Right forelimb (tissue), 1 donor: ENCODE measurements at places on chromosomes 3 and 15.

- no peak for DNase-seq
Observed at GRCh38 chr3:59508273-59508672, 458.4 kb upstream of the CFAP20DC start.

GRCh38 chr3:127816783-127817405 is 5.4 kb downstream of the MGLL start:
- DNase-seq, result no peak

DNA sequence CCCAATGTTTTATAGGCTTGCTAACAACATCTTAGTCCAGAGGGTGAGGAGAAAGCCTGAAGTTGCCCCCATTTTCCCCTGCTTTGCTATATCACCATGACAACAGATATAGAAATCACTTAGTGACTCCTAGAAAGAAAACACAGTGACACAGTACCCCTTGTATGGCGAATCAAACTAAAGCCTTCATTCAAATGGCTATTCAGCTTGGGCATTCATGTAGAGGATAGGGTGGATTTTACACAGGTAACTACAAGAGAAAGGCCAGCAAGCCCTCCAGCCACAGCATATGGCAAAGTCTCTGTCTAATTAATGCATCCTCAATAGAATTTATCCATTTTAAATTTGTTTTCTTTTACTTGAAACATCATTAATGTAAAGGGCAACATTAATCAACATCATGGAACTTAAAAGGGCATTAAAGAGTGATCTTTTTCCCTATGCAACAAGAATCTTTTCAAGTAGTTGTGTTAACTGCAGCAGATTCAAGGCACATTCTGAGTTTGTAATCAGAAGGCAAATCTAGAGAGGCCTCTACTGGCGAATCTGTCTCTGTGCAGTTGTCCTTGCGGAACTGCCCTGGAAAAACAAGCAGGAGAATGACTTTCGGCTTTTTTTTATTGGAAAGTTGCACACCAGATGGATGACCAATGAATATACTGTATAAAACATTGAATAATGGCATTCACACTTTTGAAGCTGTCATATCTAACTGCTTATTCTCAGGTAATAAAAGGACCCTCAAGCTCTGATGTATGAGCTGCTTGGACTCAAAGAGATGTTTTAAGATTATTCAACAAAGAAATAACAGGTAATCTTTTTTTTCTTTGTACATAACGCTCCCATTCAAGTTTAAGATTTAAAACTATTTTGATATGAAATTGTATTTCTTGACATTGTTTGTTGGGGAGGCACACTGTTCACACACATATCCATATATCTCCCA is 621.7 kb upstream of the AGTR1 start:
- no peak for DNase-seq

- no peak for DNase-seq
Observed at GRCh38 chr15:42194513-42194912, 13.6 kb downstream of the VPS39 start.

GRCh38 chr15:56715220-56715619 is 18.1 kb downstream of the ZNF280D start:
- no peak for DNase-seq

DNA sequence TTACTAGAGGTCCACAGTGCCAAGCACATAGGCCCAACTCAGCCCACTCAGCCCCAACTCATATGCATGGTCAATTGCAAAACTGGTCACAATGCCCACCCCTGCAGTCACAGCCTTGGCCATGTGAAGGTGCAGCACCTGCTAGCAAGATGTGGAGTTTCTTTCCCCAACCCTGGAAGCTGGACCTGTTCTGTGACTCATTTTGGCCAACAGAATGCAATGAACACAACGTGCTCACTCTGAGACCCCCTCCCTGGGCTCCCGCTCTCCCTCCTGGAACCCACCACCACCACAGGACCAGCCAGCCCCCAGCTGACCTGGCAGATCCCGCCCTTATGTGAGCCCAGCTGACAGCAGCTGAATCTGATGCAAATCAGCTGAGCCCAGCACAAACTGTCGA is 34.4 kb downstream of the ALDH1L1 start:
- DNase-seq, result no peak

- no peak for DNase-seq
Observed at GRCh38 chr3:30657914-30658313, 51.5 kb downstream of the TGFBR2 start.

- no peak for DNase-seq
Observed at GRCh38 chr3:170941551-170941950, 33.1 kb upstream of the EIF5A2 start.

DNA sequence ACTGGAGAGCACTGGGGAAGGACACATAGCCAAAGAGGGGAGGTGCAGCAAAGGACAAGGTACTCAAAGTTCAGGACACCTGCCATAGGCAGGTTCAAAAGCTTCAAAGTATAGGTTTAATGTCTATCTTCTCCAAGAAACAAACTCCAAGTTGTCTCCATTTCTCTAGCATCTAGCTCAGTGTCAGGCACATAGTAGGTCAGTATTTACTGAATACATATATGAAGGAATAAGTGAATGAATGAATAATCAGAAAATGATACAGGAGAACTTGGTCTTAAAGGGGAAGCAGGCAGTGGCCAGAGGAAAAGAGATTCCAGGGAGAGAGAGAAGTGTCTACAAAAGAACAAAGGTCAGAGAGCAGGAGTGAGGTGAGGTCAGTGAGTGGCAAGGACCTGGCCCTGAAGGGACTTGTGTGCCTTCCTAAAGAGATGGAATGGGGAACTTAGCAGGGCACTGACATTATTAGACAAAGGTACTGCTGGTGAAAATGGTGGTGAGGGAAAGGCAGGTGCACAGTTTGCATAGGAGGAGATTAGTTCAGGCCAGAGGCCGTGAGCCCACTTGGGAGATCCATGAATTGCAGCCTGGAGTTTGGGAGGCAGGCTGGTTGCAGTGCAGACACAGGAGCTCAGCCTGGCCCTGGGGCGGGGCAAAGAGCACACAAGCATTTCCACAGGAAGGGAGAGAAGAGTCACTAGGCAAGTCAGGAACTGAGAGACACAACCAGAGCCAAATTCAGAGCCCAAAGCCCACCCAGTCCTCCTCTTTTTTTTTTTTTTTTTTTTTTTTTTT is 21.4 kb downstream of the TBC1D2B start:
- peak; percentile 41 for DNase-seq

GRCh38 chr3:119437691-119438258 is 25.6 kb downstream of the TMEM39A start:
- DNase-seq, result no peak

GRCh38 chr15:50119063-50120040 is at the start of gene ATP8B4:
TSS of gene ATP8B4 (minus strand) at chr15:50119233. CDS start at chr15:50106966, 12,267 bp downstream.
- no peak for DNase-seq

DNA sequence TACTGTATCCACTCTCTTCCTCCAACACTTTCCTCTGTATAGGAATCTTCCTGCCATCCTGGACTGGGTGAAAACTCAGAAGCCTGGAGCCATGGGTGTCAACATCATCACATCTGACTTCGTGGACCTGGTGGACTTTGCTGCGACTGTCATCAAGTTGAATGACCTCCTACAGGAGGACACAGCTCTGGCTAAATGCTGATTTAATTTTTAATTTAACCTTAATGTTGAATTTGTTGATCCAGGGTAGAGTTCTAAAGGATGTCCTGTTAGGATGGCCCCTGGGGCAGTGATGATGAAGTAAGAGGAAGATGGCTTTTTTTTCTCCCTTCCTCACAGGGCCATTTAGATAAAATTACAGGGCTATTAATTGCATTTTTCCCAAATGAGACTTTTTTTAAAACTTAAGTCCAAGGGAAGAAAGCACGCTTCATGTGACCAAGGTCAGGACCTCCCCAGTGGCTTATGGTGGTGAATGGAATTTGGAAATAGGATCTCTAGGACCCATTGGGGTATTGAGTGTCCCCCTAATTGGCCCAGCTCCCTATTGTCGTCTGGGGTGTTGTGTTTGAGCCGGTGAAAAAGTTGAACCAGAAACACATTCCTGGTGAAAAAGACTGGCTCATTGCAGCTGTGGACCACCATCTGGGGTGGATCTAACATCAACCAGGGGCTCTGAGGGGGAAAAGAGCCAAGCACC is 125.7 kb upstream of the ZBED2 start:
- no peak for DNase-seq

- peak; percentile 76 for DNase-seq
Observed at GRCh38 chr3:124995460-124995994, 60.3 kb downstream of the HEG1 start.

GRCh38 chr15:84844964-84845363 is 27.8 kb downstream of the ALPK3 start:
- no peak for DNase-seq

DNA sequence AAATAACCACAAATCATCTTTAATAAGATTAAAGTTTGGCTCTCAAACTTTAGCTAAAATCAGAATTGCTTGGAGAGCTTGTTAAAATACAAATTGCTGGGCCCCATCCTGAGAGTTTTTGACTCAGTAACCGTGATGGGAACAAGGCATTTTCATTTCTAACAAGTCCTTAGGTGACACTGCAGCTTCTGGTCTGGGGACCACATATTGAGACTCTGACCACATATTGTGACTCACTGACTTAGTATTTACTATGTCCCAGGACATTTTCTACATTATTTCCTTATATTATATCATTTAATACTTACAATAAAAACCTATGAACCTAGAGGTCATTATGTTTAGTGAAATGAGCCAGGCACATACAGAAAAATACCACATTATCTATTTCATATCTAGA is 164.5 kb downstream of the ZMAT3 start:
- no peak for DNase-seq

DNA sequence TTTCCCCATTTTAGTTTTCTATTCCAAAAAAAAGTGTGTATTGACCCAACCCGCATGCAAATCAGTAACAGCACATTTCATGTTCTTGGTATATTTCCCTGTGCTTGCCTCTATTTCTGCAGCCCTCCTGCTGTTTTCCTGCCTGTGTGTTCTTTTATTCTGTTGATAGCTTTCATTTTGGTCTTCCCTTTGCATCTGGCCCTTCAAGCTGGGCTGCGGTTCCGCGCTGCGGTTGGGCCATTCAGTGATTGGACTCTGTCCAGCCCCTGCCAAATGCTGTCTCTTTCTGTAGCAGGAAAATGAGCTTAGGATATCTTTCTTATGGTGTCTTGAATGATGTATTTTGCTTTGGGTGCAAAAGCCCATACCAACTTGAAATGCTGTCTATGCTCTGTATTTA is 49.9 kb downstream of the ZNF621 start:
- DNase-seq, result no peak

DNA sequence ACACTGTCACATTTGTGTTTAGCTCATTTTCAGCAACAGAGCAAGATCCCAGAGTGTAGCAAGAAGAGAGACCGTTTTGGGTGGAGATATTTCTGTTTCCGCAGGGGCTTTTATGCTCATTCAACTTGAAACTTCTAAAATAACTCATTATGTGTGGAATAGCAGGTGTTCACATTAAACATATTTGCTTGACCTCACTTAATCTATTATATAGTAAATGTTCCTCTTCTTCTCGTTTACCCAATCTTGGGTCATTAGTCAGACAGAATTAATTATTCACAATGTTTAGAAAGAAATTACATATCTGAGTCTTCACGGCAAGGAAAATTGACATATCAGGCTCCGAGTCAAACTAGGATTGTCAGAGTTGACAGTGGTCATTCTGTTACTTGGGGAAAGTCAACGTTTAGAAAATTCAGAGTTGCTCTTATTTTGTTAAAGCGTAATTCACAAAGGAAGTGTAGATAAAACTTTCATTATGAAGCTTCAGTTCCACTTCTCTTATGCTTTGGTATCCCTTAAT is 222.9 kb downstream of the TPRG1 start:
- DNase-seq, result no peak

DNA sequence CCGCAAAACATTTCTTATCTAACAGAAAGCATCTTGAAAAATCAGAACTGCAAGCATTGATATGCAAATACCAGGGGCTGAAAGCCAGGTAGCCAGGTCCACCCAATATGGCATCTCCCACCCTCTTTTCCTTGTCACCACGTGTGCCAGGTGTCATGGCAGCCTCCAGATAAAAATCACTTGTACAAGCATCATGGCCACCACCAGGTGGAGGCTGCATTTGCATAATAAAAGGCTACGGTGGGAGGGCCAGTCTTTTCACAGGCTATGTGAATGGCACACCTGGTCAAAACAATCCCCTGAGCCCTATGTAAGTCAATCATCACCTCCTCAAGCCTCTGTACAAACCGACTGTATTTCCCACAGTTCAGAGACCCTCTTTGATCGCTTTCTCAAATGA is 1233.1 kb upstream of the ALCAM start:
- no peak for DNase-seq

DNA sequence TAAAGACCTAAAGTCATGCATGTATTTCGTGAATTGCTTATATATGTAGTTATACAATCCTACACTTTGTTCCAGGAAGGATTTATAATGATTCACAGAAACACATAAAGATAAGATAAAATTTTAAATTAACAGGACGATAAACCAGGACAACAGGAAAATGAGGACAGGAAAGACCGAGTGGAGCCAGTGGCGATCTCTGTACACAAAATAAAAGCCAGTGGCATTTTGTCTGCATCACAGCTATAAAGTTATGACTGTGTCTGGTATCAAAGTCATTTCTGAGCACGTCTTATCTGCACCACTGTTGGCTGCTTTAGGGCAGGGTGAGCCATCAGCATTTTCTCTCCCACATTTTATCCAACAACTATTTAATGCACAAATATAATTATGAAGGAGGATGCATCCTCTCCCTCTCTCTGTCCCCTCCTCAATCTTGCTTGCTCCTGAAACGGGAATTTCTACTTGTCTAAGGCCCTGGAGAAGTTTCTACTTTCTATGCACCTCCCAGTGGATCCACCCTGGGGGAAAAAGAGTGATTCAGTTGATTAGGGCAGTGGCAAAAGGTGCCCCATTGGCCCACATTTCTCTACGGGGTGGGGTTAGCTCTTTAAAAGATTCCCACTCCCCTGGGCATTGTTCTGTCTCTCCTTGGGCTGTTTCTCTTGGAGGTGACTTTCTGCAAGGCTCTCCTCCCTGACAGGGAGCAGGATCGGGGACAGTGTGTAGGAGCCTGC is 159.4 kb upstream of the UBE2E1 start:
- no peak for DNase-seq

- DNase-seq, result no peak
Observed at GRCh38 chr3:105527949-105528348, 161.2 kb downstream of the ALCAM start.

- DNase-seq, result no peak
Observed at GRCh38 chr15:92449476-92449875, 55.8 kb downstream of the ST8SIA2 start.

DNA sequence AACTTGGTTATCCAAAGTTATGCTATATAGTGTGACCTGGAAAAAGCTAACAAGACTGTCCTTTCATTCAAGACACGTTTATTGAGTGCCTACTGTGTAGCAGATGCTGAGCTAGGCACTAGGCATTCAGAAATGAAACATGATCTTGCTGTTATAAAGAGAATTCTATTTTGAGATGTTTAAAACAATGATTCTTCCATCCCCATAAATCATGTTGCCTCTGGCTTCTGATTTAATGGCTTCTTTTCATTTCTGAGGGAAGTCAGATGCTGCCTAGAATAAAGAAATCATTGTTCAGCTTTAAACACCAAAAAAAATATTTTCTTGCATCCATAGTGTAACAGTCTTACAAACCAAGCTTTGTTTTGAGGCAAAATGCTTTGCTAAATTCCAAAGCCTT is 620.9 kb upstream of the UBE2E2 start:
- no peak for DNase-seq
